Cortex of kidney (tissue), 1 donor: ENCODE measurements at places on chromosomes 7 and 10.

GRCh38 chr7:35992436-35992835, 160.6 kb upstream of the EEPD1 start:
- no peak for DNase-seq

GRCh38 chr10:635088-635861, 54.2 kb downstream of the DIP2C start:
- no peak for DNase-seq

- no peak for DNase-seq
Measured at GRCh38 chr7:43479042-43479441, 103.9 kb upstream of the STK17A start.

GRCh38 chr7:66138994-66139752, 24.5 kb downstream of the CRCP start:
- no peak for DNase-seq

DNA sequence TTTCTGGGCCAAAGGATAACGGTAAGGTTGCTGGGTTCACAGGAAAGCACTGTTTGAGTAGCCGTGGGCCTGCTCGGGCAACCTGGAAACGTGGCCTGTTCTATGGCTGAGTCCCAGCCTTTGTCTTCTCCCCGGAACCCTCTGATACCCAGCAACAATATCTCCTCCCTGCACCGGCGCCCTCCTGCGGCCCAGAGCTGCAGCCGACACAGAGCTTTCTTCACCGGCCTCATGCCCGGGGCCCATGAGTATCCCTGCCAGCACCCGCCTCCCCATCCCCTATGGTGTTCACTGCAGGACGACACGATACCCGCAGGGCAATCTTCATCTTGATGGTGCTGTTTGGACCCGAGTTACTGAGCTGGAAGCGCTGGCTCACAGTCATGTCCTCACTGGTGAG, 38.6 kb upstream of the NCAPG2 start:
- no peak for DNase-seq

- no peak for DNase-seq
Measured at GRCh38 chr7:96794063-96794462, 84.4 kb upstream of the SEM1 start.

GRCh38 chr7:47539398-47540052, 42.4 kb downstream of the TNS3 start:
- DNase-seq, result no peak

DNA sequence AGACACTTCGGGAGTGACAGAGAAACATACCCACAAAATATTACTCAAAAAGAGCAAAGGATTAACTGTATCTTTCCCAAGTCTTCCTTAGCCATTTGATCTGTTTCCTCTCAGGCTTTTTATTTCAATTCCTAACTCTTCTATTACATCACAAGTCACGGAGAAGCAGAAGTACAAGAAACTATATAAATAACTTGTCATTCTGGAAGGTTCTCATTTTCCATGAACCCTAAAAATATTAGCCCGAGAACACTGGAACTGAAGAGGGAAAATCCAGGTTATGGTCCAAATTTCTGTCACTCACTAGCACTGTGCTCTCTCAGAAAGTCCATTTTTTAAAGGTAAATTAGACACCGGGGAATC, 98.0 kb downstream of the GRB10 start:
- no peak for DNase-seq

DNA sequence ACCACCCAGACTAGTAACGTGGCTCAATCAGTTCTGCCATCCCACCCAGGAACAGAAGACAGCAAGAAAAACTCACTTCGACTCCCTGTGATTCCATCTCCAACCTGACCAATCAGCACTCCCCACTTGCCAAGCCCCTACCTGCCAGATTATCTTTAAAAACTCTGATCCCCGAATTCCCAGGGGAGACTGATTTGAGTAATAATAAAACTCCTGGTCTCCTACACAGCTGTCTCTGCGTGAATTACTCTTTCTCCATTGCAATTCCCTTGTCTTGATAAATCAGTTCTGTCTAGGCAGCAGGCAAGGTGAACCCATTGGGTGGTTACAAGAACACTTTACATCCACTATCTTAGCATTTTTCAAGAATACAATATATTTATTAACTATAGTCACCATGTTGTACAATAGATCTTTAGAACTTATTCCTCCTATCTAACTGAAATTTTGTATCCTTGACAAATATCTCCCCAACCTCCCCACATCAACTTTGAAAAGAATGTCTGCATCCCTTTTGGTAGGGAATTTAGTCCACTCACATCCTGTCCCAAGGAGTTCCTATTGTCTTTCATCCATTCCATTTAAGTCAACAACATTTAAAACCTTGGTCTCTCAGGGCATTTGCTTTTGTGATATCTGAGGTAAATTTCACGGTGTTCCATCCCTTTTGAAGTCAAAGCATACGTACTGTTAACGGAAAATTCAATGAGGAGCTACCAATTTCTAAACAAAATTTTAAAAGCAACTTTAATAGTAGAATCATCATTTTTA, 163.7 kb downstream of the MACC1 start:
- DNase-seq, result no peak

DNA sequence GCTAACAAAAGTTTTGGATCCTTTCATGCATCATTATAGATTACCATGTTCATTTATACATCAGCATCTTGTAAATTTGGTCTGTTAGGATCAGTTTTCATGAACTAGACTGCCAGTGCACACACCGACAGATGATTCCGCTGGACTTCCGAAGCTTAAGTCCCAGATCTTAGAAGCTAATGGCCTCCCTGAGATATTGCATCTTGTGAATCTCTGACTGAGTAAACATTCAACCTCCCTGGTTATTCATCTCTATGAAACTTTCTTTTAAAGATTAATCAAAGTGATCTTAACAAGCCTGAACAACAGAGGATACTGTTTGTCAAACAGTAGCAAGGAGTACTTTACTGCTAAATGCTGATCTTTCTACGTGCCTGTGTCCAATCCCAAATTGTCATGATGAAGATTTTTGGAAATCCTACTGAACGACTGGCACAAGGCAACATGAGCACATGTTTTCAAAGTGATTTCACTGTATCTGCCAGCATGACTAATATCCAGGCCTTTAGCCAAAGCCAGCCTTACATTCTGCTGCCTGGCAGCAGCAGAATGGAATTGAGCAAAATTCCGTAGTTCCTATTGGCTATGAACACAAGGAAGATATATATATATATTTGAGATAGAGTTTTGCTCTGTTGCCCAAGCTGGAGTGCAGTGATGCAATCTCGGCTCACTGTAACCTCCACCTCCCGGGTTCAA, 91.3 kb upstream of the ANK3 start:
- DNase-seq, result no peak

DNA sequence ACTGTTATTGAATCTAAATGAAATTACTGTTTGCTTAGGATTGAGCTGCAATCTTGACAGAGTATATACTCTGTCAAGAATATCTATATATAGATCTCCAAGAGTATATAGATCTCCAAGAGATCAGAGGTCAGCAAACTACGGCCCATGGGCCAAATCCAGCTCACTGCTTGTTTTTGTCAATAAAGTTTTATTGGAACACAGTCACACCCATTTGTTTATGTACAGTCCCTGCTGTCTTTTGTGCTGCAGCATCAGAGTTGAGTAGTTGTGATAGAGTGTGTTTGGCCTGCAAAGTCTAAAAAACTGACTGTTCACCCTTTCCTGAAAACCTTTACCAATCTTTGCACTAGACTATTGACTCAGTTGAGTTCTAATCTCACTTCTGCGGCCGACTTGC, 66.3 kb upstream of the NPVF start:
- DNase-seq, result no peak

DNA sequence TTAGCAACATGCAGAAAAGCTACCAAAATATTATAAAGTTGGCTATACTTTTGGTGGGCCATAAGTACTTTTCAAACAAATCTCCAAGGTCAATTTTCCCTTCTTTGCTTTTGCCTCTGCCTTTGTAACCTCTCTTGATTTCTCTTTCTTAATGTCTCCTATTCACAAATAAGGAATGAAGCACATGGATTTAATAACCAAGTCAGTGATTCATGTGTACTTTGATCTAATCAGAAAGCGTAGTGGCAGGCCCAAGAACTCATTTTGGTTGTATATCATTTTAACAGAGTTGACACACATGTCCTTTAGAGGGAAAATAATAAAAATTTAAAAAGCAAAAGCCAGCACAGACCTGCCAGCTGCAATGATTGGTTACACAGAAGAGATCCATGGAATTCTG, 93.7 kb downstream of the FZD1 start:
- DNase-seq, result no peak

DNA sequence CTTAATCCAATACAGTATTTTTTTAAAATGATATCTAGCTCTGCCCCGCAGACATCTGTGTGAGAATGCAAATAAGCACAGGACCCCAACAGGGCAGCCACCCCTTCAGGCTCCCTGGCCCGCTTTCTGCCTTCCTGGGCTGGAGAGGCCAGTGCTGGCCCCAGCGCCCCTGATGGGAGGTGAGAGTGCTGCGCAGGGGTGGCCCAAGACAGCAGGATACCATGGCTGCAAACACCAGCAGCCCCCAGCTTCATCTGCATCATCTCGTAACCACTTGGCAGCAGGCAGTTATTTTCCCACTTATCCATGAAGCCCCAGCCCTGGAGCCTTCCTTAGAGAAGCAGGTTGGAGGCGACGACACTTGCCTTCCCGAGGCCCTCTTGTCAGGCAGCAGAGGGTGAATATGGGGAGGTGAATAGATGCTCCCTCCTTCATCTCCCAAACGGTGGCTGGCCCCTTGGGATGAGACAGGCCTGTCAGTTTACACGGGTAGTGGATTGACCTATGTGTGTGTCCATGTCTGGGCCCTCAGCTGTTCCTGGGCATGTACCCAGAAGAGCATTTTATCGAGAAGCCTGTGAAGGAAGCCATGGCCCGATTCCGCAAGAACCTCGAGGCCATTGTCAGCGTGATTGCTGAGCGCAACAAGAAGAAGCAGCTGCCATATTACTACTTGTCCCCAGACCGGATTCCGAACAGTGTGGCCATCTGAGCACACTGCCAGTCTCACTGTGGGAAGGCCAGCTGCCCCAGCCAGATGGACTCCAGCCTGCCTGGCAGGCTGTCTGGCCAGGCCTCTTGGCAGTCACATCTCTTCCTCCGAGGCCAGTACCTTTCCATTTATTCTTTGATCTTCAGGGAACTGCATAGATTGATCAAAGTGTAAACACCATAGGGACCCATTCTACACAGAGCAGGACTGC, 71.2 kb downstream of the ALOX5 start:
- DNase-seq, result no peak

DNA sequence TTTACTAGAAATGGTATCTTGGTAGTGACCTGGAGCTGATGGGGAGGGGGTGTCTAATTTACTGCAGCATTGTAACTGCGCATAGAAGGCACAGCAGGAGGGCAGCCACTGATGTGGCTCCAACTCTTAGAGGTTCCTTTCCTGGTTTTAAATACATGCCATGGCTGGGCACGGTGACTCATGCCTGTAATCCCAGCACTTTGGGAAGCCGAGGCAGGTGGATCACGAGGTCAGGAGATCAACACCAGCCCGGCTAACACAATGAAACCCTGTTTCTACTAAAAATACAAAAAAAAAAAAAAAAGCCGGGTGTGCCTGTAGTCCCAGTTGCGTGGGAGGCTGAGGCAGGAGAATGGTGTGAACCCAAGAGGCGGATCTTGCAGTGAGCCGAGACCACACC, 19.2 kb upstream of the SEC61G start:
- no peak for DNase-seq

GRCh38 chr7:29443552-29443951, 120.1 kb upstream of the PRR15 start:
- no peak for DNase-seq

GRCh38 chr10:5496261-5497250, 2.8 kb downstream of the CALML5 start:
- no peak for DNase-seq

DNA sequence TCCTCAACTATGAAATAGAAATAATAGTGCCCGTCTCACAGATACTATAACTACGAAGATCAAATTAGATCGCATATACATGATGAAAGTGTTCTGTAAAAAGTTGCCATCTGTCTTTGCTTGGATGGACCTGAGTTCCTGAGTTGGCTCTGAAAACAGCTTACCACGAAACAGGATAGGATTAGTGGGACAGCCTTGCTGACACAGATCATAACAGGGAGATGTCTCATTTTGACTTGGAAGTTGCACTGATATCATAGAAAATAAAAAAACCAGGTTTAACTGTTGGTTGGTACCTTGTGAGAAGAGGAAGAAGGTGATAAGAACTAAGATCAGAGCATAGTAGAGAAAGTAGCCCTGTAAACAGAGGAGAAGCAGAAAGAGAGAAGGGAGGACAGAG, 79.3 kb upstream of the AGBL3 start:
- DNase-seq, result no peak

DNA sequence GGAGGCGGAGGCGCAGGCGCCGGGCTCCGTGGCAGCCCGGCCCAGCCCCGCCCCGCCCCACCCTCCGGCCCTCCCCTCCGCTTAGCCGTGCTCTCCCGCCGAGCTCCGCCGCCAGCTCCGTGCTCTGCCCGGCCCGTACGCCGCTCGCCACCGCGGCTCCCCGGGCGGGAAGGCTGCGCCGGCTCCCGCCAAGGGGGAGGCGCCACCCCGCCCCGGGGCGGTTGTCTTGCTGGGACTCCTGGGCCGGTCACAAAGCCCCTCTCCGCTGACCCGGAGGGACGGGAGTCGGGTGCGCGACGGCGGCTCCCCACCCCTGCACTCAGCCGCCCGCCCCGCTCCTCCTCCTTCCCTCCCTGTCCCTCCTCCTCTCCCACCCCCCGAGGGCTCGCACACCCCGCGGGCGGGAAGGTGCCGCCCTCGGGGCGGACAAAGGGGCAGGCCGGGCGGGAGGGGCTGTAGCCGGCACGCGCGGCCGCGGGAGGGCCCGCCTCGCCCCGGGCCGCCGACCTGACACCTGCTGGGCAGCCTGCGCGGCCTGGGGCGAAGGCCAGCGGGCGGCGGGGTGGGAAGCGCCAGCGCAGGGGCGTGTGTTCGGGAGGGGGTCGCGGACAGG, 11.5 kb upstream of the SP8 start:
- no peak for DNase-seq

- no peak for DNase-seq
Measured at GRCh38 chr10:93075369-93076221, 1.9 kb downstream of the CYP26A1 start.

DNA sequence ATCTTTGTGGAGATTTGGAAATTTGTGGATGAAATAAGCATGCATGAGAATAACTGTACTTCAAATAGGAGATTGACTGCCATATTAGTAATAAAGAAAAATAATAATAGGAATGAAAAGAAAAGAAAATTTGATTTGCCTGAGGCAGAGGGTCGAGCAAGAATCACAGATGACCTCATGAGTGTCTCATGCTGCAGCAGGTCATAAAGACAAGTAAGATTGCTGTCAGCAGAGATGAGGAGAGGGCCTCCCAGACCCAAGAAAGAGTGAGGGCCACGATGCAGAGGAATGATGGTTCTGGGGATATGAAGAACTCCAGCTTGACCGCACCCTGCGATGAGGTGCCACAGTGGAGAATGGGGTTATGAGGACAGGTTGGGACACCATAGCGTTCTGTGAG, 39.2 kb downstream of the TOMM7 start:
- no peak for DNase-seq

DNA sequence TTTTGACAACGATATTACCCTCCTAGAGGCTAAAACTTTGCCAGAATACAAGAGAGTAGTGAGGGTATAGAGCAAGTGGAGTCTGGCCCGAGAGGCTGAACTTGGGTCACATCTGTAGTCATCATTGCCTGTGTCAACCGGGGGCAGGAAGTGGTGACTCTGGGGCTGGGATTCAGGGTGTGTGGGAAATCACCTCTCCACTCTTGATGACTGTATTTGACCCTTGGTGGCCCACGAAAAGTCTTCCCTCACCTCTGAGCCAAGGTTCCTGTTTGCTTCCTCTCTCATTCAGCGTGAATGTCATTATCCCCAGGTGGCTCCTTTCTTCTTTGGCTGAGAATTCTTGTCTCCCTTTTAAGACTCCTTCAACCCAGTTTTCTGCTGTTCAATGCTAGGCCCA, 240.4 kb downstream of the ABCA13 start:
- DNase-seq, result no peak

GRCh38 chr7:112882991-112883390, 92.8 kb upstream of the TMEM168 start:
- DNase-seq, result no peak
